ENCODE measurements at places on chromosomes 6 and 20. TPM values are rescaled to one million over a fixed set of nuclear protein-coding genes. Genes with fewer than 3 reads are reported as not detected.

GRCh38 chr6:142138876-142139275, 6.2 kb downstream of the GJE1 start:
- no peak overlapping the region for H3K27ac ChIP-seq
- no peak overlapping the region for H3K4me3 ChIP-seq
- no peak for DNase-seq
- H3K4me1 ChIP-seq, result no peaks in the 10 kb centered on the region

GRCh38 chr6:131005439-131006016, 57.5 kb downstream of the EPB41L2 start:
- no peak overlapping the region for H3K27ac ChIP-seq
- H3K4me1 ChIP-seq, result peaks cover 3% of the 10 kb centered on the region
- H3K36me3 ChIP-seq, result peaks cover 19% of the 10 kb centered on the region
- H3K4me3 ChIP-seq, result no peak overlapping the region
- no peaks in the 10 kb centered on the region for H3K27me3 ChIP-seq

- DNase-seq, result peak; percentile 78
- peaks cover 47% of the 10 kb centered on the region for H3K4me1 ChIP-seq
- H3K4me3 ChIP-seq, result no peak overlapping the region
- no peaks in the 10 kb centered on the region for H3K27me3 ChIP-seq
- H3K27ac ChIP-seq, result peak overlapping the region; percentile 58
Measured at GRCh38 chr20:32521780-32522525, 63.2 kb downstream of the NOL4L start.

DNA sequence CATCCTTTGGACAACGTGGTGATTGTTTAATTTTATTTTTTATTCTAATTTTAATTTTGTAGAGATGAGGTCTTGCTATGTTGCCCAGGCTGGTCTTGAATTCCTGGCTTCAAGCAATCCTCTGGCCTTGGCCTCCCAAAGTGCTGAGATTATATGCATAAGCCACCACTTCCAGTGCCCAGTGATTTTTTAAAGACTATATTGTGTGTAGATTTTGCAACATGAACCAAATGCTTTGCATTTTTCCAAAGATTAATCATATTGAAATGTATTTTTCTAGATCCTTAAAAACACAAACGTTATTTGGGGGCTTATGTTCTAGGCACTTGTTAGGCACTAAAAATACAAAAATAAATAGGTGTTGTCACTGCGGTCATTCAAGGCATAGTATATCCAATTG, 117.6 kb upstream of the CCN2 start:
- H3K4me1 ChIP-seq, result no peaks in the 10 kb centered on the region
- no peaks in the 10 kb centered on the region for H3K36me3 ChIP-seq
- no peak overlapping the region for H3K27ac ChIP-seq
- no peak overlapping the region for H3K4me3 ChIP-seq

GRCh38 chr6:90547991-90548390, 38.9 kb downstream of the MAP3K7 start:
- H3K27me3 ChIP-seq, result no peaks in the 10 kb centered on the region
- no peak overlapping the region for H3K4me3 ChIP-seq
- DNase-seq, result no peak
- H3K4me1 ChIP-seq, result no peaks in the 10 kb centered on the region
- no peak overlapping the region for H3K27ac ChIP-seq
- H3K36me3 ChIP-seq, result peaks cover 55% of the 10 kb centered on the region

- no peak overlapping the region for H3K4me3 ChIP-seq
- no peaks in the 10 kb centered on the region for H3K4me1 ChIP-seq
- DNase-seq, result no peak
- peaks cover 18% of the 10 kb centered on the region for H3K27me3 ChIP-seq
- H3K36me3 ChIP-seq, result no peaks in the 10 kb centered on the region
Measured at GRCh38 chr6:40295251-40295950, 291.8 kb downstream of the LRFN2 start.

DNA sequence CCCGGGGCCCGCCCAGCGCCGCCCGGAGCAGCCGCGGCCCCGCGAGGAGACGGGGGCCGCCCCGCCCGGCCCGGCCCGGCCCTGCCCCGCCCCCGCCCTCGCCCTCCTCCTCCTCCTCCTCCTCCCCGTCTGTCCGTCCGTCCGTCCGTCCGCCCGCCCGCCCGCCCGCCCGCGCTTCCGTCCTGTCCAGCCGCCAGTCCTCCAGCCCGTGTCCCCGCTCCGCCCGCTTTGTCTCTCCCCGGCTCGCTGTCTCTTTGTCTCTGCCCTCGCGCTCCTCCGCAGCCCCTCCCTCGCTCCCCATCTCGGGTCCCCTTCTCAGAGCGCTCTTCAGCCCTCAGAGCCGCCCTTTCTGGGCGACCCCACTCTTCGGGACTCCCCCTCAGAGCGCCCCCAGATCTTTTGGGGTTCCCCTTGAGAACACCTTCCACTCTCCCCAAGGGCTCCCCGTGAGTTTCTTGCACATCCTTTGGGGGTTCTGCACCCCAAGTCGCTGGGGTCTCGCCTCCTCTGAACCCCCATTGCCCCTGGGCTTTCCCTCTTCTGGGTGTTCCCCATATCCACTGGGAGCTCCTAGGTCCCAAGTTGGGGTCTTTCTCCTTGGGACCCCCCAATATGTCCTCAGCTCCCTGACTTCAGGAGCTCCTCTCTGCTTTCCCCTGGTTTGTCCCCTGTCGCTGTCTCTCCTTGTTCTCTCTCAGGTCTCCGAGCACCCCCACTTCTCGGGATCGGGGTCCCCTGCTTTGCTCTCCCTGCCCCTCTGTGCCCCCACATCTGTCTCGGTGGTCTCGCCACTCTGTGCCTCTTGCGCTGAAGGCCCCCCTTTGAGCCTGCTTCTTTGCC, 79.5 kb upstream of the MYL9 start:
- H3K4me3 ChIP-seq, result peak overlapping the region; percentile 87
- H3K27me3 ChIP-seq, result no peaks in the 10 kb centered on the region
- no peaks in the 10 kb centered on the region for H3K36me3 ChIP-seq
- peak overlapping the region; percentile 75 for H3K27ac ChIP-seq
- peaks cover 54% of the 10 kb centered on the region for H3K4me1 ChIP-seq

GRCh38 chr6:74742793-74743508, 462.9 kb downstream of the COL12A1 start:
- DNase-seq, result no peak
- no peaks in the 10 kb centered on the region for H3K27me3 ChIP-seq
- no peaks in the 10 kb centered on the region for H3K4me1 ChIP-seq
- no peak overlapping the region for H3K27ac ChIP-seq
- no peak overlapping the region for H3K4me3 ChIP-seq
- H3K36me3 ChIP-seq, result no peaks in the 10 kb centered on the region

DNA sequence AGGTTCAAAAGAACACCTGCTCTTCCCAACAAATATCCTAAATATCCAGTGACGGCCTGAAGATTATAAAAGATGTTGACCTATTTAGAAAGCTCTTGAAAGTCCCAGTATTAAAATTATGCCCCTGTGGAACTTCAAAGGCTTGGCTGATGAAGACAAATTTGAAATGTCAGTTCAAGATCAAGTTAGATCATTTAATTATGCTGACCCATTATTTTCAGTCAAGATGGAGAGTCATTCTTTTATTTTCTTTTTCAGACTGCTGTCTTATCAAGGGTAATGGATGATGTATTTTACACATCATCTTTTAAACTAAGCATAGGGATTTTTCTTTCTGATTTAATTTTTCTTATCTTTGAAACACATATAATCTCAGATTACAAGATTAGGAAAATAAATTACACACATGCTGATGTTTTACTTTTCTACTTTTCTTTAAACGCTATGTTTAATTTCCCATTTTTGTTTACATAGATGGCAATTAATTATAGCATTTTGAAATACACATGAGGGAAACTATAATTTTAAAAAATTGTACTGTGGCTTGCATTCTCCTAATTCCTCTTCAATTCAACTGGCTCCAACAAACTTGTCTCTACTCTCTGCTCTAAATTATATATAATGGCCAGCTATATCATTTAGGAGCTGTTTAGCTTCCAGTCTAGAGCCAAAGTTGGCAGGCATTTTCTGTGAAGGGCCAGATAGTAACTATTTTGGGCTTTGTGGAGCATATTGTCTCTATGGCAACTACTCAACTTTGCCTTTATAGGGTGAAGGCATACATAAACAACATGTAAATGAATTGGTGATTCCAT, 123.7 kb downstream of the RCAN2 start:
- H3K27me3 ChIP-seq, result peaks cover 2% of the 10 kb centered on the region
- DNase-seq, result no peak
- H3K4me1 ChIP-seq, result no peaks in the 10 kb centered on the region
- no peak overlapping the region for H3K27ac ChIP-seq

- peaks cover 67% of the 10 kb centered on the region for H3K4me1 ChIP-seq
- peak overlapping the region; percentile 45 for H3K4me3 ChIP-seq
- peak overlapping the region; percentile 93 for H3K27ac ChIP-seq
- DNase-seq, result peak; percentile 56
- H3K36me3 ChIP-seq, result peaks cover 19% of the 10 kb centered on the region
- H3K27me3 ChIP-seq, result no peaks in the 10 kb centered on the region
Measured at GRCh38 chr6:149094934-149095351, 222.6 kb upstream of the TAB2 start.

Gene GMPR
- total RNA-seq, result 0.68 TPM

Gene SPATA25
- total RNA-seq, result 0.50 TPM

Gene DAAM2
- not detected for total RNA-seq

Gene CLVS2
- total RNA-seq, result not detected

Gene LGSN
- total RNA-seq, result 0.05 TPM

Gene GPX5
- not detected for total RNA-seq

Data from activated CD4-positive, alpha-beta memory T cell treated with anti-CD3 and anti-CD28 coated beads for 36 hours (primary cell).